COR-L47 (cell line): ENCODE measurements at places on chromosomes 5 and 9.

DNA sequence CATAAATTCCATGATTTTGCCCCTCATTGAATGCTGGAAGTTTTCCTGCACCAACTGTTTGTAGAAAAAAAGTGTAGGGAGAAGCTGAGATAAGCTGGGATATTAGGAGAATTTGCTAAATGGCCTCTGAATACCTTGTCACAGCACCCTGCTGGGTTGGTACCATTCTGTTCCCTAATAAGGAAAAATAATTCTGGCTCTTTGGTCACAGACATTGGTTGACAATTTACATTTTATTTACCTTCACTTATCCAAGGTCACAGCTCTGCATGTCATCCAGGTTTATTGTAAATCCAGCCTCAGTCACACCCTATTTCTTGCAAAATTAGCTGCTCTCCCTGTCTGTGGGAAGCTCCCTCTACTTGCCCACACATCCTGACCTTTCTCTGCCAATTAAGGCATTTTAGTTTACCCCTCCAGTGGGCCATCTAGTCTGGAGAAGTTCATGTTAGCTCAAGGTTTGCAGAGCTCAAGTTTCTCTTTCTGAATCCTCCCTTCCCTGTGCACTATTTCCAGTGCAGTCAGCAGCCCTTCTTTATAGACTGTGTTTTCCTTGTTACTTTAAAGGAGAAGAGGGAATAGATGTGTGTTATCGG lies 115.4 kb upstream of the NTRK2 start:
- DNase-seq = no peak

- no peak for DNase-seq
Measured at GRCh38 chr9:120636194-120636957, 56.4 kb upstream of the CDK5RAP2 start.

- no peak for DNase-seq
Measured at GRCh38 chr5:168295574-168296201, 4.2 kb downstream of the WWC1 start.

GRCh38 chr9:110932863-110933262 lies 105.4 kb downstream of the LPAR1 start:
- no peak for DNase-seq

DNA sequence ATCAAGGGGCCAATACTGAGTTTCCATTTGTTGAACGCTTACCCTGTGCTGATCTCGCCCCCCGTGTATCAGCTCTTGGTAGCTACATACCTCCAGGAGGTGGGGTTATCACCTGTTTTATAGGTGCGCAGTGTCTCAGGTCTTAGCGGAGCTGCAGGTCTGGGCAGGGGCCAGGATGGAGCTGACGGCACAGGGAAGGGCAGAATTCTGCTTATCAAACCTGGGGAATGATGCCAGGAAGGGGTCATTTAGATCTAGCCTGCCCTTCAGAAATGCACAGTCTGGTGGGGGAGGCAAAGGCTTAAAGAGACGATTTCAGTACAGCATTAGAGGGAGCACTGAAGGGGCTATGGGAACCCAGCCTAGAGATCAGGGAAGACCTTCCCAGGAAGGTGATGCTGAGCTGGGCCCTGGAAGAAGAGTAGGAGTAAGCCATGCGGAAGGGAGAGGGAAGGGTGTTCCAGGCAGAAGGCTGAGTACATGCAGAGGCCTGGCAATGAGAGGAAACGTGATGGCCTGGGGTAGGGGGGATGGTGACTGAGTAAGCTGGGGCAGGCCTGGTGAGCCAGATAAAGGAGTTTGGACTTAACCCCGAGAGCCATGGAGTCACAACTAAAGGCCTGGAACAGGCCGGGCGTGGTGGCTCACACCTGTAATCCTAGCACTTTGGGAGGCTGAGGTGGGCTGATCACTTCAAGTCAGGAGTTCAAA lies 31.5 kb downstream of the OLFML2A start:
- no peak for DNase-seq

- no peak for DNase-seq
Measured at GRCh38 chr9:9469271-9469670, 1143.5 kb downstream of the PTPRD start.

- no peak for DNase-seq
Measured at GRCh38 chr9:97072285-97072776, 33.4 kb upstream of the CTSV start.

GRCh38 chr9:91035825-91036208 lies 234.2 kb downstream of the SYK start:
- no peak for DNase-seq

- no peak for DNase-seq
Measured at GRCh38 chr9:19161257-19162025, 34.1 kb upstream of the PLIN2 start.

DNA sequence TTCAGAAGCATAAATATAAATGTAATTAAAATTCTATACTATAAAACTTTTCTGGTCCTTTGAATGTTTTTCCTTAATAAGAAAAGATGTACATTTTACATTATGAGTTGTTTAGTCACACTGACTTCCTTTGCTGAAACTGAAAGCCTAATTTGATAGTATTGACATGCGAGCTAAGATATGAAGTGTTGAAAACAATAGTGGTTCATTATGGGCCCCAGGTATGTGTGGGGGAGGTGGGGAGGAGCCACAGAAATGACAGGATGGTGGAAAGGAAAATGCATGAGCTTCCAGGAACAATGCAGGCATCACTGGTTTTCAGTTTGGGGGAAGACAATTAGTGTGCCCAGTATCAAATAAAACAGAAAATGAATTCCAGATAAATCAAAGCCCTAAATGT lies 35.4 kb upstream of the RLN1 start:
- no peak for DNase-seq

- no peak for DNase-seq
Measured at GRCh38 chr9:78997296-78997695, 574.5 kb upstream of the TLE4 start.

DNA sequence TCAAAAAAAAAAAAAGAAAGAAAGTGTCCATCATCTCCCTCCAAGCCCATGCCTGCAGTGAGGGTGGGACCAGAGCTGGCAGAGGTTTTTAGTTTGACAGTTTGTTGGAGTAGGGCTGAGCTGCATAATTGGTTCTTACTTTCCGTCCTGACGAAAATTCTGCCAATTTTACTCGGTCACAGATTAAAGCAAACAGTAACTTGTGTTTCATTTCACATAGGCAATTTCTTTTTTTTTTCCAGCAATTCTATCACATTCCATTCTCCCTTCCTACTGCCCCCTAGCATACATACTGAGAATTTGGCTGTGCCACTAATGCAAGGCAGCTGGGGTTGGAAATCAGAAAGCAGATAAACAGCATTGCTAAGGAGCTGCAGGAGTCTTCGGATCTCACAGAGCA lies 132.4 kb downstream of the FRMD3 start:
- no peak for DNase-seq

DNA sequence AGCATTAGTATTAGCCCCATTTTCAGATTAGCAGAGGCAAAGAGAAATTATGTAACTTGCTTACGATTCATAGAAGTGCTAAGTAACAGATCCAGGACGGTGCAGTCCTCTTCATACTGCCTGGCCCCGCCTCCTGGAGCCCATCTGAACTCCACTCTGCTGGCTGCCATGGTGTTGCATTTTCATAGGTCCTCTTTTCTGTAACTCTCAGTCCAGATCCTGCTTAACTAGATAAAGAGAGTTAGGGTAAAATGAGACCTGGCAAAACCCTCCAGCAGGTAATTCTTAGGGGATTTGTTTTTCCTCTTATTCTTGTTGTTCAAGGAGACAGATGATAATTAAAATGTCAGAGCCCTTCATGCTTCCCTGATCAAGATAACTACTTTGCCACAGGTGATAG lies 135.1 kb upstream of the EFNA5 start:
- DNase-seq = peak; percentile 40

DNA sequence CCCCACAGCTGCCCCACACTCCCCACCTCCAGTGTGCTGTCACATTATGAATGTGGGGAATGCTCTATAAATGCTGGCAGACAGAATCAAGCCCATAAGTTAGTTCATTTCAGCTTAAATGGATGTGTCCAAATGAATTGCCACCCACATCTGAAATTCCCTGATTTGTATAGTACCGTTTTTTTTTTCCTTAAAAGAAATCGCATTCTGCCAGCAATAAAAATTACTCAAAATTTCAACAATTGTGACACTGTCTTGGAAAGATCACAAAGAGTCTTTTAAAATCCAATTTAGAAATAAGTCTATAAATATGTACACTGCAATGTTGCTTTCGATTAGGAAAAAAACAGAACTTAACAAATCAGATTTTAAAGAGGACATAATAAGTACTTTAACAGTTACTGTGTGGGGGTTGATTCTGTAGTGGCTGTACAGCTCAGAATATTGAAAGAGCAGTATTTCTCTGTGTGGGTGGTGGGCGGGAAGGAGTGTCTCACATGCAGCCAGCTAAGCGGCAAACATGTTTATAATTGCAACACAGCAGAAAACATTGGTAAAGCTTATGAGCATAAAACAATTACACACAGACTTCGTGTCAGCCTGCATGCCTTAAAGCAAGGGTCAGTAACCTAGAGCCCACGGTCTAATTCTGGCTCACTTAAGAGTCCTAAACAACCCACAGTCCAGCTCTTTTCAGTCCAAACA lies 24.9 kb upstream of the CSNK1G3 start:
- peak; percentile 2 for DNase-seq

GRCh38 chr5:60492958-60493357 lies 207.0 kb downstream of the DEPDC1B start:
- DNase-seq = no peak

- no peak for DNase-seq
Measured at GRCh38 chr9:95629585-95629984, 112.8 kb upstream of the PTCH1 start.

- DNase-seq = no peak
Measured at GRCh38 chr5:110269478-110270142, 456.9 kb downstream of the TMEM232 start.

- DNase-seq = peak; percentile 38
Measured at GRCh38 chr5:125499636-125500332, 753.3 kb upstream of the ZNF608 start.

DNA sequence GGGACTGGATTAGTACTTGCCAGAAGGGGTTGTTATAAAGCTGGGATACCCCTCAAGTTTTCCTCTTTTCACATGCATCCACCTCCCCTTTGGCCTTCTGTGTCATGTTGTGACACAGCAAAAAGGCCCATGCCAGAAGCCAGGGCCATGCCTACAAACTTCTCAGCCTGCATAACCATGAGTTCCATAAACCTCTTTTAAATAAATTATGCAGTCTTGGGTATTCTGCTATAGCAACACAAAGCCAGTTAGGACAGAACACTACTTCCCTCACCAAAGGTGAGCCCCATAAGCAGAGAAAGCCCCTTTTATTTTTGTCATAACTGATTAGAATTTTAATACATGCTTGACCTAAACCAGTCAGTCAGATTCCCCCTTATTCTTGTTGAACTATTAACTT lies 801.3 kb downstream of the DNAH5 start:
- DNase-seq = no peak

- DNase-seq = no peak
Measured at GRCh38 chr5:132455614-132456115, 34.9 kb downstream of the IRF1 start.

GRCh38 chr5:109714592-109714991 lies 24.9 kb downstream of the MAN2A1 start:
- no peak for DNase-seq
